ENCODE measurements at places on chromosomes 3 and 15. TPM values are rescaled to one million over a fixed set of nuclear protein-coding genes. Genes with fewer than 3 reads are reported as not detected.

DNA sequence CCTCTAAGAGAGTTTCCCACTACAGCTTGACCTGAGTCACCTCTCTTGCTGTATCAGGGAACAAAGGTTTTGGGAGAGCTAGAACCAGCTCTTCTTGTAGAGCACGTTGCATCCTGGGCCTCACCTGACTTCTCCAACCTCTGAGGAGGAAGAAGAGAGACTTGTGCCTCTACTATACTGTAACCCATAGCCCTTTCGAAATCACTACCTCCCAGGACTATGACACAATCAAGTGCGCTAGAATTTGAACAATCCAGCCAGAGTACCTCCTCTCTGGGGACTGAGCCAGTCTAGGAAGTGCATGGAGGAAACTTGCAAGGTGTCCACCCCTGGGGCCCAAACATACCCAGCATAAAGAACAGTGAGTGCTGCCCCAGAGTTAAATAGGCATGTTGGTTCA is 192.8 kb upstream of the BHLHE40 start:
- H3K27me3 ChIP-seq: no peaks in the 10 kb centered on the region
- no peak overlapping the region for H3K4me3 ChIP-seq
- DNase-seq: no peak
- H3K4me1 ChIP-seq: no peaks in the 10 kb centered on the region

DNA sequence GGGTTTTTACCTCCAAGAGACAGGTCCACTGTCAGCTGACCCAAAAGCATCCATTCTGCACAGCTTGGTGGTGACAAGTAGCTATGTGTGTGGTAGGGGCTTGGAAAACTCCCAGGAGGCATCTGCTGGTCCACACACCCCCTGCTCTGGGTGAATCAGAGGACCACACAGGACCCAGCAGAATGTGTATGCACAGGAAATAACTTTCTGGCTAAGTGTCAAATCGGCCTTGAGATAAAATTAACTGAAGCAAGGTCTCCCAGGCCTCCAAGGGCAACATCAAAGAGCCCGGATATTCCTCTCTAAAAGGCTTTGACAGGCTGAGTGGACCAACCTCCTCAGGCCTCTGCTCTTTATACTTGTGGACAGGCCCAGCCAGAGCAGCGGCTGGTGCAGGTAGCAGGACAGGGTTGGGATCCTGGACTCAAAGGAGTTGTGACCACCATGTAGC is 66.5 kb downstream of the CTNNB1 start:
- no peak overlapping the region for H3K4me3 ChIP-seq
- no peaks in the 10 kb centered on the region for H3K36me3 ChIP-seq
- H3K4me1 ChIP-seq: no peaks in the 10 kb centered on the region
- no peak overlapping the region for H3K27ac ChIP-seq
- no peaks in the 10 kb centered on the region for H3K27me3 ChIP-seq
- no peak for DNase-seq

GRCh38 chr3:38029400-38030125 is at the start of gene PLCD1:
Gene PLCD1, minus strand, starts transcription at chr3:38029642. Its CDS starts 103 bp downstream, at chr3:38029539.
- no peak for DNase-seq
- H3K4me3 ChIP-seq: no peak within 1 kb of the TSS

DNA sequence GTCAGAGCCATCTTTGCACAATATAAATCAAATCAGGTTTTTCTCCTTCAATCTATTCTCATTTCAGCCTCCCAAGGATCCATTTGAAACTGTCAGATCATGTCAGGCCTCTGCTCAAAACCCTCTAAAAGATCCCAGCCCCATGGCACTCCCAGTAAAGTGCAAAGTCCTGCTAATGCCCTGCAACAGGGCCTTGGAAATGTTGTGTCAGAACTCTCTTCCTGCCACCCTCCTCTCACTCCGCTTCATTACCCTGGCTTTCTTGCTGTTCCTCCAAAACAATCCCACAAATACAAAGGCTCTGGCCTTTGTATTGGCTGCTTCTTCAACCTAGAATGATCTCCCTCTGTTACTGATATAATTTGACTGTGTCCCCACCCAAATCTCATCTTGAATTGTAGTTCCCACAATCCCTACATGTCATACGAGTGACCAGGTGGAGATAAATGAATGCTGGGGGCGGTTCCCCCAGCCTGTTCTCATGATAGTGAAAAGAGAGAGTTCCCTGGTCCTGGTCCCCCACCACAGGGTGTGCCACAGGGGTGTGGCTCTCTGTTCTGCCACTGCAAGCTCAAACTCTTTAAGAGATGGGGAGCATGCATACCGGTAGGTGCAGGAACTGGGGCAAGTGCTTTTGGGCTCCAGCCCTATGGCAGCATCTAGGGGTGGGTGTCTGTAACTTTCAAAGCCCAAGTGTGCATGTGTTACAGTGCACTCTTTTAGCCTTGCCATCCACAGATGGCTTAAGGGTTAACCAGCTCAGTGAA is 22.9 kb upstream of the TRA2B start:
- no peaks in the 10 kb centered on the region for H3K27me3 ChIP-seq
- H3K4me3 ChIP-seq: no peak overlapping the region
- no peak for DNase-seq
- H3K27ac ChIP-seq: no peak overlapping the region
- H3K36me3 ChIP-seq: no peaks in the 10 kb centered on the region

DNA sequence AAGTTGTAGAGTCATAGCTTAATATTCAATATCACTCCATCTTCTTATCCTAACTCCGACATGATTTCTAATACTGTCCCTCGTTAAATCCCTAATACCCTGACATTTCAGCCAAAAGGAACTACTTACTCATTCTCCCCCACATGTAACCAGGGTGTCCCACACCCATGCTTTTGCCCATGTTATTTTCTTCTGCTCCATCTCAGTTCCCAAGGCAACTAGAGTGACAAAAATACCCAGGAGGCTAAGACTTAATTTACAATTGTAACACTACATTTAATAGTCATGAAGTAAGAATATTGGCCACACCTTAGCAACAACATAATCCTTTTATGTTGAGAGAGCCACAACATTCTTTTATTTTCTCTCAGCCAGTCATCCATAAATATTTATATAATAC is 248.5 kb upstream of the TGFBR2 start:
- no peak overlapping the region for H3K4me3 ChIP-seq
- DNase-seq: no peak
- no peaks in the 10 kb centered on the region for H3K4me1 ChIP-seq
- no peaks in the 10 kb centered on the region for H3K27me3 ChIP-seq
- H3K27ac ChIP-seq: no peak overlapping the region

GRCh38 chr3:40923143-40923542 is 276.2 kb upstream of the CTNNB1 start:
- DNase-seq: no peak
- no peak overlapping the region for H3K27ac ChIP-seq

DNA sequence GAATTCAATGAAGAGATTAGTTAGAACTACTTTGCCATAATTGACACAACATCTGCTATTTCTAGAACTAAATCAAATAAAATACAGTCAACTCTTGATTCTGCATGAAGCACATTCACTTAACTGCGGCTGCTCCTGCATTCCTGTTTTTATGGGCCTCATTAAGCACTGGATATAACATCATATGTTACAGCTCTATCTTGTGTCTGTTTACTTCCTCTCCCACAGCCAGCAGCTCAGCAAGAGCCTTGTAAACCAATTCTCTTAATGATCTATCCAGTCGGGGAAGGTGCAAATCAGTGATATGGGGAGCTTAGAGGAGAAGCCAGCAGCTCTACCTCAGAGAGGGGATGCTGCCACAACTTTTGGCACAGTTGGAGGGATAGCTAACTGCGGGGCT is 329.2 kb downstream of the ARRDC4 start:
- no peaks in the 10 kb centered on the region for H3K27me3 ChIP-seq
- no peak overlapping the region for H3K27ac ChIP-seq
- no peak for DNase-seq
- H3K4me3 ChIP-seq: no peak overlapping the region
- no peaks in the 10 kb centered on the region for H3K4me1 ChIP-seq

DNA sequence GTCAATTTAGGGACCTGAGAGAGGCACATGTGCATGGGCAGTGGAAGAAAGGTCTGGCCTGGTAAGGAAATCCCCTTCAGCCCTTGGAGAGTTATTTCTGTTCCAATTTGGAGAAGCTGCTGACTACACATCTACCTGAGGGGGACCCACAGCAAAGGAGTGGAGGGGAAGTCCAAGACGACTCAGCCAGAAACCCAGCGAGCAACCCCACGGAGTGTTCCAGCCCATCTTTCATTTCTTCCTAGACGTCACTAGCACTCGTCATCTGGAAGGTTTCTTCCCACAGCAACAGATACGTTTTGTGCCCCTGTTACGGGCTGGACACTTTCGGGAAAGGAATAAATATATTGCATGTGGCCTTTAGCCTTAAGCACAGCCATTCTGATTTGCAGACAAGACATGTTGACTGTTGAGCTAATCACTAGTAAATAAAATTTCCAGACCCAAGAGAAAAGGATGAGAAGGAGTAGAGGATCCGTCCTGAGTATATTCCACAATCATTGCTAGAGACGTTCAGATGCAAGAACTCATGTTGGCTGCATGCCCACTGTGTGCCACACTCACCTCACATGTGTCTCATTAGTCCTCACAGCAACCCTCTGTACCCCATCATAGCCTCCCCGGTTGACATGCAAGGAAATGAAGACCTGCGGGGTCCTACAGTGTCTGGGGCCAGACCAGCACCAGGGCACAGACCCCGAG is 7.8 kb upstream of the FAM174B start:
- H3K36me3 ChIP-seq: no peaks in the 10 kb centered on the region
- peak overlapping the region; percentile 71 for H3K27ac ChIP-seq
- no peak overlapping the region for H3K4me3 ChIP-seq
- DNase-seq: peak; percentile 85

DNA sequence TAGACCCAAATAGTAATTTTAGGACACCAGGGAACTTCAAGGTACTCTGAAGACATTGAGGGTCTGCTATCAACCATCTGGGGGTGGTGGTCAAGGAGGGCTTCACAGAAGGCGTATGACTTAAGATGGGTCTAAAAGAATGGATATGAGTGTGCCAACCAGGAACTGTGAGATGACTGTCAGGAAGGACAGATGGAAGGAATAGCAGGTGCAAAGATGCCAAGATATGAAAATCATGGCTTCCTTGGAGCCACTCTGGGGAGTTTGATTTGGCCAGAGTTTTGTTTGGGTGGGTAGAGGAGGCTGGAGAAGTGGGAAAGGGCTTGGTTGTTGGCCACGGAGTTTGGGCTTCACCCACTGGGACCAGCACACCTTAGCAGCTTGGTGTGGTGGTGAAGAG is 21.2 kb downstream of the CDCP1 start:
- H3K4me3 ChIP-seq: no peak overlapping the region
- 0 out of 2 replicates have a peak, but pooled peaks cover 4% of the 10 kb centered on the region for H3K27me3 ChIP-seq
- H3K4me1 ChIP-seq: no peaks in the 10 kb centered on the region
- no peaks in the 10 kb centered on the region for H3K36me3 ChIP-seq

DNA sequence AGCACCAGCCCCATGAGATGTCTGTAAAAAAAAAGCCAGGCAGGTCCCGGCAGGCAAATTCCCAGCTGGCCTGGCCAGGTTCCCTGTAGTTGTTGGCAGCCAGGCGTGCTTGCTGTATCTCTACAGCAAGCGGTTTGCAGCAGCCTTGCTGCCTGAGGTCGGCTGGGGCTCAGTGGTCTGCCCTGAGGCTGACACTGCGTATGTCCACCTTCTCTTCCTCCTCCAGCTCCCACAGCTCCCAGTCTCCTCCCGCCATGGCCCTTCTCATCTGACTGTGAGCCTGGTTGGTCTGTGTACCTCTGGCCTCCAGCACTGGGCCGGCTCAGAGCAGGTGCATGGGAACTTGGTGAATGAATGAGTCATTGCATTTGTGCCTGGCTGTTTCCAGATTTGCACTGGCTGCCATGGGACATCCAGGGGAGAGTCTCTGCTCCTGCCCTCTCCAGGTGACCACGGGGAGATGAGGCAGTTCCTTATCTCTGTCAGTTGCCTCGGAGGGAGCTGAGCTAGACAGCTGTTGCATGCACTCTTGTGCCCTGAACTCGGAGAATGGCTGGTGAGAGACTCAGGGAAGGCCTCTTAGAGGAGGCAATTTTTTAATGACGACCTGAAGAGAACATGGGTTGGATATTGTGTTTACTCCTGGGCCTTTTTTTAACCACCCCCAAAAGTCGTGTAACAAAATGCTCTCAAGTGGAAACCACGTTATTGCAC is 43.0 kb downstream of the SPSB4 start:
- no peaks in the 10 kb centered on the region for H3K4me1 ChIP-seq
- no peak for DNase-seq
- no peaks in the 10 kb centered on the region for H3K36me3 ChIP-seq
- no peak overlapping the region for H3K27ac ChIP-seq

DNA sequence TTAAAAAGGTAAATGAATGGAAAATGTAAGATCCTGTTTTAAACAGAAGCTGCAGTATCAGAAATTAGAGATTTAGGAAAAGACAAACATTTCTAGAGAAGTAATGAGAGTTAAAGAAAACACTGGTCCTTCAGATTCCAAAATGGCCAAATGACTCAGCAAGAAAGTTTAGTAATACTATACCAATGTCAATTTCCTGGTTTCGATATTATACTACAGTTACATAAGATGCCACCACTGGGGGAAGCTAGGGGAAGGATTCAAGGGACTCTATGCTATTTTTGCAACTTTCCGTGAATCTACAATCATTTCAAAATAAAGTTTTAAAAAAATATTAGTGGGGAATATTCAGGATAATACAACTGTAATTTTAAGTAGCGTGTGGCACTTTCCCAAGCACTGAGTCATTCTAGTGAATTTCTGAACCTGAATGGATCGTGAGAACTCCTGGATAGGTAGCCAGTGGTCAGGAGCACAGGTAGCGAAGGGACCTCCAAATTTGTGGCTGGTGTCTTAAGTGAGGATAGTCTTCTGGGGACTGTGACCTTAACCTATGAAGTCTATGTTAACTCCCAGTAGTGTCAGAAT is 37.6 kb downstream of the TMCC1 start:
- H3K27me3 ChIP-seq: no peaks in the 10 kb centered on the region
- H3K4me3 ChIP-seq: no peak overlapping the region
- H3K36me3 ChIP-seq: no peaks in the 10 kb centered on the region
- DNase-seq: no peak
- H3K27ac ChIP-seq: peak overlapping the region; percentile 8

DNA sequence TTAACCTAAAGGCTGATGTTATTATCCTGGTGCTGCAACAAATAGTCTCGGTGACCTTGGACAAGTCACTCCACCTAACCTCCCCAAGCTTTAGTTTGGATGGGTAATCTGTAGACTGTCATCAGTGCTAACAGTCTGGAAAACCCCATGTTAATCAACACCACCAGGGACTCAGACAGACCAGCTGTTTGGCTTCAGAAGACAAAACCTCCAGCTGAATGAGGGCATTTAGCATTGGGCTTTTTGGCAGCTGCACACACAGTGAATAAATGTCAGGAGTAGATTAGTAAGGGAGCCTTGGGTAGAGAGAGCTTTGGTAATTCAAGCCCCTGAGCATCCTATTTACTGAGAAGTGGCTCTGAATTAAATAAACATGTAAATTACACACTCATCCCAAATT is 24.9 kb upstream of the C3orf80 start:
- H3K36me3 ChIP-seq: no peaks in the 10 kb centered on the region
- no peak overlapping the region for H3K27ac ChIP-seq
- DNase-seq: no peak
- no peak overlapping the region for H3K4me3 ChIP-seq
- no peaks in the 10 kb centered on the region for H3K4me1 ChIP-seq

- H3K27ac ChIP-seq: no peak overlapping the region
- DNase-seq: no peak
- peak overlapping the region; percentile 66 for H3K4me3 ChIP-seq
- H3K4me1 ChIP-seq: no peaks in the 10 kb centered on the region
- H3K36me3 ChIP-seq: no peaks in the 10 kb centered on the region
These were observed 844 bp upstream of the PFN2 start for GRCh38 chr3:149971403-149972075.

The CHRNA5 gene
- total RNA-seq: 14.3 TPM

The COL8A1 gene
- total RNA-seq: 0.10 TPM

The DISP2 gene
- total RNA-seq: not detected

The PAQR9 gene
- not detected for total RNA-seq

The MNS1 gene
- 0.67 TPM for total RNA-seq

The MAPK6 gene
- 72.6 TPM for total RNA-seq

The FOXL2 gene
- total RNA-seq: not detected

The ISL2 gene
- not detected for total RNA-seq
